ENCODE measurements at places on chromosomes 6 and 20. TPM values are rescaled to one million over a fixed set of nuclear protein-coding genes. Genes with fewer than 3 reads are reported as not detected.

DNA sequence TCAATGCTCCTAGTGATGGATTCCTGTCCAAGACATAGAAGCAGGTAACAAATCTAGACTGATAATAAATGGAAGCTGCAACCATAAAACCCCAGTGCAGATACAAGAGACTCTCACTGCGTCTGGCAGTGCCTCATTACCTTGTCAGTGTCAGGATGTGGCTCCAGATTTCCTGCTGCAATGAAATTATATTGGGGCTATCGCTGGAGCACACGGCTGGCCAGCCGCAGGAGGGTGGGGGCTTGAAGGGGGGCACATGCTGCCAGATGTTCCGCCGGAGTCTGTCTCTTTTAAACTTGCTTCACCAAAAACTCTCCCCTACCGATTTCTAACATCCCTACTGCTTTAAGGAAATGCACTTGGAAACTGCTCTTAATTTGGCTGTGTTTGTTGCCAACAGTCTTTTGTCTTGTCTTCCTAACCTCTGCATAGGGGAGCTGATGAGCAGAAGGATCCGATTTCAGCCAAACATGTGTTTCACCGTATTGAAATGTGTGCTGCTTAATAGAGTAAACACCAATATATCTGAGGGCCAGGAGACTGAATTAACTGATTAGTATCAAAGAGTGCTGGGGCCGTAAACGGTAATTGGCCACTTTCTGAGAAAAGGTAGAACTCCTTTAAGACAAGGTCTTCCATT is 102.2 kb upstream of the EXOC2 start:
- peaks cover 56% of the 10 kb centered on the region for H3K27me3 ChIP-seq
- H3K36me3 ChIP-seq: no peaks in the 10 kb centered on the region
- no peak overlapping the region for H3K4me3 ChIP-seq
- H3K27ac ChIP-seq: no peak overlapping the region
- no peak for DNase-seq

- H3K4me1 ChIP-seq: peaks cover 41% of the 10 kb centered on the region
- no peaks in the 10 kb centered on the region for H3K27me3 ChIP-seq
- DNase-seq: no peak
- no peak overlapping the region for H3K4me3 ChIP-seq
- H3K36me3 ChIP-seq: no peaks in the 10 kb centered on the region
These were observed 39.7 kb downstream of the AGPAT4 start for GRCh38 chr6:161233986-161234661.

MYLK4 gene
- 0.49 TPM for total RNA-seq

DNA sequence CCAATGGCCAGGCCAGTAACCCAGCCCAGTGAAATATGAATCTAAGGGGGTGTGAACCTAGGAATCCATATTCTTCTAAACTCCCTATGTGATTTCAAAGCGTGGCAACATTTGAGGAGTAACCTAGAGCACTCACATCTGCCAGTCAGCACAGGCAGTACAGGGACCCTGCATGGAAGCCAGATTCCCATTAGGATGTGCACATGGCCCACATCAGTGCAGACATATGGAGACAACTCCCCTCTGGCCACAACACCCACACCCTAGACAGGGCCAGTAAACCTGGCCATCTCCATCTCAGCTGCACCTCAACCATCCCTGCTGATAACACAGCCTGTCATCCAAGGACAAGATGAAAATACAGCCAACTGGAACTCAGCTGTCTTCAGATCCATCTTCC is 56.5 kb downstream of the KIF16B start:
- H3K27me3 ChIP-seq: no peaks in the 10 kb centered on the region
- DNase-seq: no peak
- H3K27ac ChIP-seq: no peak overlapping the region
- H3K4me1 ChIP-seq: no peaks in the 10 kb centered on the region
- H3K4me3 ChIP-seq: no peak overlapping the region

DNA sequence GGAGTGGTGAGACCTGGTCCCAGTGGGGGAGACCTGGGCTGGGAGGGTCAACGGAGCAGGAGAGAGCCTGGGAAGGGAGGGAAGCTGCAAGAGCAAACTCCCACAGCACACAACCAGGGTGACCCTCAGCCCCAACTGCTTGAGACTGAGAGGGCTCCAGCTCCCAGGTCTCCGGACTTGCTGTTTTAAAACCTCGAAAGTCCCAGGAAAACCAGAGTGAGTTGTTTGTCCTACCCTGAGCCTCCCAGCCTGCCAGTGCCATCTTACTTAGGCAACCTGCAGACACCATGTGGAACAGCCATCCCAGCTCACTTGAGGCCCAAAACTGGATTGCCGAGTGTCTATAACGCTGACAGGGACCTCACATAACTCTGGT is 4.8 kb upstream of the NTSR1 start:
- no peak overlapping the region for H3K4me3 ChIP-seq
- H3K4me1 ChIP-seq: peaks cover 16% of the 10 kb centered on the region
- H3K36me3 ChIP-seq: no peaks in the 10 kb centered on the region
- H3K27ac ChIP-seq: peak overlapping the region; percentile 50
- no peak for DNase-seq
- peaks cover 8% of the 10 kb centered on the region for H3K27me3 ChIP-seq

DAAM2 gene
- total RNA-seq: 3.7 TPM

SLC44A4 gene
- total RNA-seq: 3.6 TPM

DNA sequence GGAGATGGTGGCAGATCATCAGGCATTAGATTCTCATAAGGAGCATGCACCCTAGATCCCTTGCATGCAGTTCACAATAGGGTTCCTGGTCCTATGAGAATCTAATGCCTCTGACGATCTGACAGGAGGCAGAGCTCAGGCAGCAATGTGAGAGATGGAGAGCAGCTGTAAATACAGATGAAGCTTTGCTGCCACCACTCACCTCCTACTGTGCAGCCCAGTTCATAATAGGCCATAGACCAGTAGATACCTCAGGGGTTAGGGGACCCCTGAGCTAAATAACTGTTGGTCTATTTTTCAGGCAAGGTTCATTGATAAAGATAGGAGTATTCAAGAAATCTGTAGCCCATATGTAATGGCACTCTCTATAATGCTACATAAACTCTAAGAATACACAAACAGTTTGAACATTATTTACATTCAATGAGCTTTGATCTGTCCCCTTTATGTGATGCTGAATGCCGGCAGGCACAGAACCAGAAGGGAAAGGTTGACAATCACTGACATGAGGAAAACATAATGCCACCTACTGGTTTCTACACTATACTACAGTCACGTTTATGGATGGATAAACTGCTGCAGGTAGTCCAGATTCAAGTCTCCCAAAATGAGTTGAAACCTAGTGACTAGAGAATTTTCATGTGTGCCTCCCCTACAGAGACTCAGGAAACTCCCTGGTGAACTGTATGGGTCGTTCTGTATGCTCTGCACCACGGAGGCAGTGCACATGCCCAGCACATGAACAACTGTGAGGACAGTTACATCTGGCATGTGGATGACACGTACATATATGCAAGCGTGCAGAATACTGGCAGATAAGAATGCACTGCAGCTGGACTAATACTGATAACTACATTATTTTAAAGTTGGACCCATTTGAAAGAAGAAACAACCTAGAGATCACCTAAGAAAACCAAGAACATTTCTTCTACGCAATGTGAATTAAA is 72.0 kb downstream of the DST start:
- H3K27ac ChIP-seq: no peak overlapping the region
- no peak overlapping the region for H3K4me3 ChIP-seq
- H3K36me3 ChIP-seq: peaks cover 40% of the 10 kb centered on the region

- no peaks in the 10 kb centered on the region for H3K36me3 ChIP-seq
- H3K27me3 ChIP-seq: no peaks in the 10 kb centered on the region
- H3K4me1 ChIP-seq: no peaks in the 10 kb centered on the region
- no peak for DNase-seq
- no peak overlapping the region for H3K27ac ChIP-seq
These were observed 77.6 kb upstream of the FYN start for GRCh38 chr6:111950661-111951496.

DNA sequence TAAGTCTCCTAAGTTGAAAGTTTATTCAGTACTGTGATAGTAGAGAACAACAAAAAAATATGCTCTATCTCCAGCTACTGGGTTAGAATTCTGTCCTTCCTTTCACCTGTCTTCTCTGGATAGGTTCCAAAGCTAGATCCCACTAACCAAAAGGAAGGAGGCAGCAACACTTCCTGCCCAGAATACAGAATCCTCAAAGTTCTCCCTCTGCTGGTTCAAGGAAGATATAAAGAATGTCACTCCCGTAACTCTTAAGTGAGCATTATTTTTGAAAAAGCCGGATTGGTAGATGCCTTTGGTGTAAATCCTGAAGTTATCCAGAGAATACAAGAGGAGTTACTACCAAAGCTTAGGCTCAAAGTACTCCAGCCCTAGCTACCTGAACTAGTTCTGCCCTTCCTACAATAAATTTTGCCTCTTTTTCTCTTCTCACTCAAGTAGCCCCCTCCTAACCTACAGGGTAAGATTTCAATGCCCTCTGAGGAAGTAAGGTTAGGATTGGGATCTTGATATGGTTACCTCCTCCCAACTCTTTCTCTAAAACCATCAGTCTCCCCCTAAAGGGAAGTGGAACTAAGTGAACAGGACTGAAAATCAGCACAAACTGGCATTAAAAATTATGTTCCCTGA is 26.0 kb upstream of the CRIP3 start:
- H3K36me3 ChIP-seq: peaks cover 4% of the 10 kb centered on the region
- H3K4me3 ChIP-seq: no peak overlapping the region
- H3K27me3 ChIP-seq: no peaks in the 10 kb centered on the region
- no peaks in the 10 kb centered on the region for H3K4me1 ChIP-seq
- DNase-seq: no peak

HNF4A gene
- total RNA-seq: not detected

DNA sequence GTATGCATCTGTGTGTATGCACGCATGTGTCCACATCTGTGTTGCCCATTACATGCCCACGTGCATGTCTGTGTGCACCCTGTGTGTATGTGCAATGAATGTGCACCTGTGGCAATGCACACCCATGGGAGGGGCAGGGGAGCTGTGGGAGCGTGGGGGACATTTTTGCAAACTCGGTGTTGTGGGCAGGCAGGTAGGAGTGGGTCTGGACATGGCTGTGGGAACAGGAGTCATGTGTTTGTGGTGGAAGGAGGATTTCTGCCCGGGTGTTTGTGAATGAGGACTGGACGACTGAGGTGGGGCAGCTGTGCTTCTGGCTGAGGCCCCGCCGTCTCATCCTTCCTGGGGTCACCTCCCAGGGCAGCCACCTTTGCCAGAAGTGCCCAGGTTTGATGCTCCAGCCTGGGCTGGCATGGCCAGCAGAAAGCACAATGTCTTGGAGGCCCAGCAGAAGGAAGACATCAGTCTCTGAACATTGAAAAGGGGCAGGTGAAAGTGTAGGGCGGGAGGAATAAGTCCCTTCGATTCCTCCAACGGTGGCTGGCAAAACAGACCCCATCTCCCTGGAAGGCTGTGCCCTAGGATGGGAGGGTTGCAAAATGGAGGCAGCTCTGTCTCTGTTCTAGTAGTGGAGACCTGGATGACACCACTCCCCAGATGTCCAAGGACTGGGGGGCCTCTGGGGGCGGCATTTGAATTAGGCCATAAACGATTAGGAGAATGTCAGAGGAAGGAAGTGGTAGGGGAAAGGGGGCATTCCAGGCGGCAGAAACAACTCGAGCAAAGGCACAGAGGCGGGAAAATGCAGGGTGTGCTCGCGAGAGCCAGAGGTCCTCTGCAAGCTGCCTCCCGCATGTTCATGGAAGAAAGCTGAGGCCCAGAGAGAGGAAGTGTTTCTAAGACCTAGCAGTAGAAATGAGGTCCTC is 19.1 kb upstream of the ARMC12 start:
- no peaks in the 10 kb centered on the region for H3K27me3 ChIP-seq
- peak overlapping the region; percentile 90 for H3K27ac ChIP-seq
- H3K4me3 ChIP-seq: no peak overlapping the region
- DNase-seq: no peak
- no peaks in the 10 kb centered on the region for H3K36me3 ChIP-seq
- peaks cover 16% of the 10 kb centered on the region for H3K4me1 ChIP-seq

- no peak overlapping the region for H3K4me3 ChIP-seq
- peak overlapping the region; percentile 52 for H3K27ac ChIP-seq
- peaks cover 23% of the 10 kb centered on the region for H3K4me1 ChIP-seq
- DNase-seq: no peak
- H3K27me3 ChIP-seq: no peaks in the 10 kb centered on the region
These were observed 249.5 kb downstream of the ADGRG6 start for GRCh38 chr6:142551274-142551811.

- H3K4me3 ChIP-seq: no peak overlapping the region
- H3K27me3 ChIP-seq: no peaks in the 10 kb centered on the region
- no peak overlapping the region for H3K27ac ChIP-seq
- H3K36me3 ChIP-seq: no peaks in the 10 kb centered on the region
- no peaks in the 10 kb centered on the region for H3K4me1 ChIP-seq
These were observed 44.0 kb downstream of the LRFN2 start for GRCh38 chr6:40543146-40543545.
